GOT3 (cell line): ENCODE measurements at places on chromosomes 2 and 18.

DNA sequence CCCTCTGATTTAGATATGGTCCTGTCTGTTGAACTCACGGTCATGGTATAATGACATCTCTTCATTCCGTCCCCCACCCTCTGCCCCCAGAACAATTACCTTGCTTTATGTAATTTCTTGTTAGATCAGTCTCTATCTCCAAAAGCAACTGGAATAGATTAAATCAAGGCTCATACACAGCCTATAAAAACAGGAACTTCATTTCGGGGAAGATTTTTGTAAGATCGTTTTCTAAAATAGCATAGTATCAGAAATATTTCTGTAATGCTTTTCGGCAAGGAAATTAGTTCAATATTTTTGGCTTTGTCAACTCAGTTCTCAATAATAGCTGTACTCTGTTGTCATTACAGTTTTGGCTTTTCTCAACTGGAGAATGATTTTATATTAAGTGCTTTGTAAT lies 157.2 kb downstream of the FMNL2 start:
- DNase-seq: no peak

- no peak for DNase-seq
Observed at GRCh38 chr18:23257686-23258565, 122.6 kb downstream of the CABLES1 start.

- no peak for DNase-seq
Observed at GRCh38 chr2:80154231-80154915, 150.2 kb downstream of the LRRTM1 start.

DNA sequence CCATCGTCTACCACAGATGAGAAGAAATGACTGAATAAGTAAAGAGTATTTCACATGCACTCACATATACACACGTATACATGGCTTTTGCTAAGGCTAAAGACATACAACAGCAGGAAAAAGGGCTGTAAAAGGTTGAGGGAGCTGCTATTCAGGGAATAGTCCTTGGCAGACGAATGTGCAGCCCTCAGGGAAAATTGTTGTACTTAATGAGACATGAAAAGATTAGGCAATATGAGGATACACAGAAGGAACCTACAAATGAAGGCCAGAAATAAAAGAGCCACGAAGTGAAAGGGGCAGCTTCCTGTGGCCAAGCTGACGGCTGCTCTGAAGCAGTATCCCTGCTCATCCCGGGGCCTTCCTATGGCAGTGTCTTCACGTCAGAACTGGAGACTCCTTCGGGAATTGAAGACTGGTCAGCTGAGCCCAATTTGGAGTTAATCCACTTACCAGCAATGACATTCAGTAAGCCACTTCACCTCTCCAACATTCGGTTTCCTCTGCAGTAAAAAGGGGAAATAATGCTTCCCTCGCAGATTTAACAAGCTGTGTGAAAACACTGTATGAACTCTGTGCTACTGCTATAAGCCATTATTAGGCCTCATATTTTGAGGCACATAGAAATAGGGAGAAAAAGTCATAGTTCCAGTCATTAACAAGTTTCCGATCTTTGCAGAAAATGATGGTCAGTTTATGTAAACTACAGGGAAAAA lies 221.8 kb downstream of the STK39 start:
- no peak for DNase-seq

DNA sequence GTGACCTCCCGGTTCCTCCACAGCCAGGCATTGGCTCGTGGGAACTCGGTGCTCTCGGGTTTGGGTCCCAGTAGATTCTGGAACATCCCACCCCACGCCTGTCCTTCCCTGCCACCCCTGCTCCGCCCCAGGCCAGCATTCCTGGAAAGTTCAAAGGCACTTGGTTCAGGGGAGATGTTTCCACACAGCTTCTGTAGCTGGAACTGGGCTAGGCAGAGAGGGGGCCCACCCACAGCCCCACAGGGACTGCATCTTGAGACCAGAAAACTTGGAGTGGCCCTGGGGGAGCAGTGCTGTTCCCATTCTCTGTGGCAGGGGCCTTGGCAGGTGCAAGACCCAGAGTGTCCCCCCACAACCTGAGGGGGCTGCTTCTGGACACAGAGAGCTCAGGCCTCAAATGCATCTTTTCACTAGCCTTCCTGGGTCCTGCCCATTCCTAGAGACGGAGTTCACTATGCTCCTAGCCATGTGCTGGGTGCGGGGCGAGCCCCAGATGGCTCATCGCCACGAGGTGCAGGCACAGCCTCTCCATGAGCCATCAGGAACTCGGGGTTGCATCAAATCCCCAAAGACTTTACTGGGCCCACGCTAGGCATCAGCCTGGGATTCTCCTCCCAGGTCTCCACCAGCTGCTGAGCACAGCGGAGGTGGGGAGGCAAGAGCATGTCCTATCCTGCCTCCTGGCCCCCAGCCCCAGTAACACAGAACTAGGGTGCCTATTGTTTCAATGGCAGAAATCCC lies 68.7 kb downstream of the ZFP36L2 start:
- no peak for DNase-seq

- DNase-seq: no peak
Observed at GRCh38 chr2:223075301-223076270, 23.6 kb downstream of the KCNE4 start.

GRCh38 chr2:102317715-102318114 lies 6.4 kb downstream of the IL1RL1 start:
- DNase-seq: no peak

GRCh38 chr2:28449488-28450395 lies 46.1 kb upstream of the PLB1 start:
- DNase-seq: peak; percentile 17

GRCh38 chr2:37454851-37455762 lies 110.7 kb downstream of the QPCT start:
- DNase-seq: no peak

- no peak for DNase-seq
Observed at GRCh38 chr2:174797781-174798276, 33.6 kb upstream of the CHRNA1 start.

- no peak for DNase-seq
Observed at GRCh38 chr2:113061896-113062770, 3.1 kb downstream of the IL36RN start.

DNA sequence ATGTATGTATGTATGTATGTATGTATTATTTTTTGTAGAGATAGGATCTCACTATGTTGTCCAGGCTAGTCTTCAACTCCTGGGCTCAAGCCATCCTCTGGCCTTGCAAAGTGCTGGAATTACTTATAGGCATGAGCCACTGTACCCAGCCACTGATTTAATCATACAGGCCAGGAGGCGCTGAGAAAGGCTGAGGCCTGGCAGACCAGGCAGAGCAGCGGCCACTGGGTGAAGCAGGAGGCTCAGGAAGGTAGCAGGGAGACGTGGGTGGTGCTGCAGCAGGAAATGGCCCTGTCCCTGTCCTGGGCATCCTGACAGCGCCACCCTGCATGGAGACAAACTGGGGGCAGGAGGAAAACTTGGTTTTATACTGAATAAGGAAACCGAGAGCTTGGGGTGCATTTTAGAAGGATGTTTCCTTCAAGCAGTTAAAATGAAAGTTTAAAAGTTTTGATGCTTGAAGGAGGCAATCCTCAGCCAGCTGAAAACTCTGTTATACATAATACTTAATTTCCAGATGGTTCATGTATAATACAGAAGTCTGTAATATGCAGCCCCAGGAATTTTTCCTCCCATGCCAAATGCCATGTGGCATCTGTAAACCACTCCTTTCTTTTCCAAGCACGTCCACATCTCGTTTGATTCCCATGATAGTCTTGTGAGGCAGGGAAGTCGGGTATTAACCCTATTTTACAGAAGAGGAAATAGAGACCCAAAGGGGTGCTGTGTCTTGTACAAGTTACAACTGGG lies 182.4 kb downstream of the CELF4 start:
- DNase-seq: no peak

- no peak for DNase-seq
Observed at GRCh38 chr18:62365420-62365819, 40.3 kb downstream of the TNFRSF11A start.

DNA sequence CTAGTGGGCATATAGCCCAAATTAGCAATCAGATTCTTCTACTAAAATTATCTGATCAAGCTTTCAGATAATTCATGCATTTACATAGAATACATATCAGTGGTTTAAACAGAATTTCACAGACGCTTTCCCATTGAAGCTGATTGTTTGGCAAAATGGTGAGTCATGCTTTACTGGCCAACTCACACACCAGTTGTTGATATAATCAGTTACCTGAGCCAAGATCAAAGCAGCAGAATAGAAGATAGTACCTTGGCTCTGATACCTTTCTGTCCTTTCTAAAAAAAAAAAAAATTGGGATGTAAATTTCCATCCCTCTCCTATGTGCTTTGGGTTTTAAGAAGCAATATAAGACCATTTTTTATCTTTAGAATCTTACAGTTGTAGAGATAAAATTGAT lies 178.0 kb downstream of the MCFD2 start:
- DNase-seq: no peak

GRCh38 chr18:28176698-28176947 lies 307 bp downstream of the CDH2 start:
- DNase-seq: no peak

GRCh38 chr18:9008200-9008708 lies 94.2 kb upstream of the NDUFV2 start:
- DNase-seq: no peak

DNA sequence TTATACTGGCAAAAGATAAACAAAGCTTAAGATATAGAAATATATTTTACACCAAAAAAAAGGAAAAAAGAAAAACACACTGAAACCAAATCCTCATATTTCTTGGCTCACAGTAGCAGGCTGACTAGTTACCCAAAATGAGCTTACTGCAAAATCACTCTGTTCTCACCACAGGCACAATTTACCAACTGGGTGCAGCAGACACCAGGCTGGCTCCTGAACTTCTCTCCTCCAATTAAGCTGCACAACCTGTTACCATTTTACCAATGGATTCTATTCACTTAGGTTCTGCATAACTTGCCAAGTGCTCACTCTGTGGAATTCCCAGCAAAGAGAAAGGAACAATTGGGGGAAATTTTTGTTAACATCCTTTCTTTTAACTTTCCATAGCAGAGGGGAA lies 679.3 kb downstream of the ZEB2 start:
- no peak for DNase-seq

DNA sequence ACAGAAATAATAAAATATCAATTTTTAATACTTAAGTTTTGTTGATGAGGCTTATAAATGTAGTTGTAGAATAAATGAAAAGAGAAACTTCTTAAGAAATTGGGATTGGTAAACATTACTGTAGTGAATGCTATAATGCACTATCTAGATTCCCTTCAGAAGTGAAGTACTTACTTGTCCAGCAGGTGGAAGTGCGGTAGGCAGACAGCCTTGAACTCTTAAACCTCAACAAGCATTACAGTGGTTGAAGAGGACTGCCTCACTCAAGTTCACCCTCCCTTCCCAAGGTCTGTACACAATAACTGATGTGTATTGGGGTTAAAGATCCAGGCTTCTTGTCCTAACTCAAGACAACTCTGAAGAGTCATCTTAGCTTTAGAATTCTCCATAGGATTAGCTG lies 931.0 kb upstream of the LRRTM1 start:
- DNase-seq: no peak

GRCh38 chr18:39454866-39455265 lies 1889.3 kb upstream of the CELF4 start:
- DNase-seq: no peak

DNA sequence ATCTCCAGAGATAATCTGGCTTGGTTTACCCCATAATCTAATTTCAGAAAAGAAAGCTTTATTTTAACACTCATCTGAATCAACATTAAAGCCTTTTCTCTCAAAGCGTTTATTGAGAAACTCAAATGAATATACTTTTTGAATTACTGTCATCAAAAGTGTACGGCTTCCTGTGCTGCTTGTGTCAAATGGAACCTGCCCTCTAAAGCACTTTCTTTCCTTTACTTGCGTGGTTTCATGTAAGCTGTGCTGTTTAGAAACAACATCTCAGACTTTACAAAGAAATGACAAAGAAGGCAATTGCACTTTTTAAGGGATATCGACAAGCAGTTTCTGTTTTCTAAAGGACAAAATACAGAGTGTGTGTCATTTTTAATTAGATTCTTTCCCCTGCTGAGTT lies 35.1 kb downstream of the CYBRD1 start:
- DNase-seq: no peak

DNA sequence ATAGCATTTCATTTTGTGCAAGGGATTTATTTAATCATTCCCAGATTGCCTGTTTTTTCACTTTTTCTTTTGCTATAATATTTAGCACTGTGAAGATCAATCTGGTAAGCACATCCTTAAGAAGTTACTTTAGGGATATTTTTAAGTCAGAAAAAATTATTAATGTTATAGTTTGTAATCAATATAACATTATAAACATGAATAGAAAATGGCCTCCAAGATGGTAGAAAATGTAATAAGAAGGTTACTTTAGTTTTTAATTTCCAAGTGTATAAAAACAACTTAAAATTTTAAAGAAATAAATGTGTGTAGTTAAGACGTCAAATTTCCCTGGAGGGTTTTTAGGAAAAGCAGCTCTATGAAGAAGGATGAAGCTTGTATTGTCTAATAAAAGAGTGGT lies 81.9 kb upstream of the SERPINE2 start:
- no peak for DNase-seq

- no peak for DNase-seq
Observed at GRCh38 chr2:5592916-5593315, 99.3 kb upstream of the SOX11 start.

- DNase-seq: no peak
Observed at GRCh38 chr2:158772306-158773078, 22.6 kb upstream of the DAPL1 start.

DNA sequence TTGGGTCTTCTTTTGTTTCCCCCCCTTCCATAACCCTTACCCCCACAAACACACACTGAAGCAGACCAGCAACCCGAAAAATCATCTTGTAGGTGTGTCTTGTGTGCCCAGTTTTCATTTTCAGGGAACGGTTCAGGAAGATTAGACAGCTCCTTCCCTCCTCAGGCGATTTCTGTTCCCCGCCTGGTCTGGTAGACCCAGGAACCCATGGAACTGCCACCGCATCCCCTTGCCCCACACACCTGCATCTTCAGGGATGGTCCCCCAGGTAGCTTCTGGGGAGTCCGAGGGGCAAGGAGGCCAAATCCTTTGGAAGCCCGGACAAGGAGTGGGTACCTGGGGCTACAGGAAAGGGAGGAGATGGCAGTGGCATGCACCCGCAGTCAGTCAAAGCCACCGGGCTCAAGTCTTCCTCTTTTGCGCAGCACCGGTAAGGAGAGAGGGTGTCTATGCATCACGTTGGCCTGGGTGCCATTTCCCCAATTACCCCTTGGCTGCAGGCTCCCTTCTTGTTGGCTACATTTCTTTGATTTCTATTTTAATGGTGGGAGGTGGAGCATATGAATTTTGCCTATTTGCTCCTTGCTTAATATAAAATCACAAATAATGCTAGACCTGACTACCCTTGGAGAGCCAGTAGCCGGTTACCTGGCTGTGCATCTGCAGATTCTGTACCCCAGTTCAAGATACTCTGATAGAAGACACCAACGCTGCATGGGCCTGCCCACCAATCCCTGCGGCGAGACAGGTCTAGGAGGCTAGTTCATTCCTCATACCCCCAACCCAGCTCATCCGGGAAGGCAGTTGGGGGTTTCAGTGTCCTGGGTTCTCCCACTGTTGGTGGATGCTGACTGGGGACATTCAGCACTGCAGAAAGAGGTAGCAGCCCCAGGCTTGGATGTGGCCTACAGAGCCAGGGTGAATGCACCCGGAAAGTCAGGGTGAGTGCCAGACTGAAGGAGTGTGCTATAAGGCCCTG lies 30.0 kb upstream of the ATP6V1B1 start:
- DNase-seq: no peak

- no peak for DNase-seq
Observed at GRCh38 chr2:228665232-228665631, 483.7 kb upstream of the SPHKAP start.

GRCh38 chr2:191899410-191899809 lies 52.5 kb upstream of the CAVIN2 start:
- no peak for DNase-seq
